ENCODE measurements at places on chromosomes 4 and X.

DNA sequence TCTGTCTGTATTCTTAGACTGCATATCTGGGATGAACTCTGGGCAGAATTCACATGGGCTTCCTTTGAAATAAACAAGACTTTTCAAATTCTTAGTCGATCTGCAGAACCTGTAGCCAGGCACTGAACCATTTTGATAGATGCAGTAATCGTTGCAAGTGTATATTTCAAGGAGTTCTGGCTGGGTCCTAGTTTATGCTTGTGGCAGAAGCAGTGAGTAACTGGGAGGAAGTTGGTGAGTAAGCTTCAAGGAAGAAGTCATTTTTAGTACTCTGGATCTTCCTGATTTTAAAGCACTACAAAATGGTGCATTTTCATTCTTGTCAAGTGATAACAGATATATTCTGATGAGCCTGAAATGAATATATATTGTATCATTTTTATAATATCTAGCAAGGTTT is 9.5 kb downstream of the HPRT1 start:
- DNase-seq = peak; percentile 54

DNA sequence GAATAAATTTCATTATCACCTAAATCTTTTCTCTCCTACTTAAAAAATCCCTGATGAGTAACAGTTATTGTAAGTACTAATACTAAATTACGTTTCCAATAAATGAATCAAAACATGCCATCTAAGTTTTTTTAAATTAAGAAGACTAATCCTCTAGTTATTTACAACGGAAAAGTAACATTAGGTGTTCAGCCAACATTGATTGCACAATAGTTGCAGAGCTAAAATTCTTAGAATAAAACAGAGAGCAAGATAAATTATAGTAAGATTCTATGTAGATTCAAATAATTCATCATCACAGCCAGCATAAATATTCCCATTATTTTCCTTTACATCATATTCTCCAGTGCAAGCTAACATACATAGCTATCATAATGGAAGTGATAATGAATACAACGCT is 139.2 kb downstream of the HDX start:
- DNase-seq = no peak

- no peak for DNase-seq
Observed at GRCh38 chr4:24144381-24144780, 254.5 kb upstream of the PPARGC1A start.

DNA sequence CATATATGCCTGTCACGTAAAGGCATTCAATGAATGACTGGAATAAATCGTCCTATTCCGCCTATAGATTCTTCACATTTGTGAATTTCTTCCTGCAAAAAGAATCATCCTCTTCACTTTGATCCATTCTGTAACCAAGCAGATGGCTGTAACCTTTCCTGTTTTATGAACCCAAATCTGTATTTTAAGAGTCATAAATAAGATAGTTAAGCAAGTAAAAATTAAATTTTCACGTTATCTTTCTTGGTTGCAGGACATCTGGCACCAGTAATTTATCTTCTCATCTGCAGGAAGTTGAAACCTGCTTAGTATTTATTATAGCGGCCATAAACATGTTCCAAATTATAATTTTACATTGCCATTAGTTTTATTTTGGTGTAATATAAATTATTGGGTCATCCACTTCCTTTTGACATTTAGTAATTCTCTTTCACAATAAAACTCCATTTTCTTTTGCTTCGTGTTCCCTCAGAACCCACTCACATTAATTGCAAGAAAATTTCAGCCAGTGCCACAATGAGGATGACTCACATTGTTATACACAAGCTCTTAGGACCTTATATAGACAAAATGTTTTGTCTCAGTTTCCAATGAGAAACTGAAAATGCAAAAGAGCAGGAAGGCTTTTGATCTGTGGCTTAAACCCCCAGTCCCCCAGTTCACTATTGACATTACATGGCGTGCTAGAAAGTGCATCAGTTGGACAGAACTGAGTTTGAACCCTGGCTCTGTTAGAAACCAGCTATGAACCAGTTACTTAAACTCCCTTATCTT is 51.1 kb downstream of the TMEM156 start:
- DNase-seq = no peak

GRCh38 chr4:181308476-181309312 is 934.5 kb upstream of the TENM3 start:
- no peak for DNase-seq

- DNase-seq = no peak
Observed at GRCh38 chrX:78123190-78123589, 16.3 kb downstream of the TAF9B start.

- DNase-seq = no peak
Observed at GRCh38 chr4:41013746-41014145, 200.6 kb downstream of the APBB2 start.

DNA sequence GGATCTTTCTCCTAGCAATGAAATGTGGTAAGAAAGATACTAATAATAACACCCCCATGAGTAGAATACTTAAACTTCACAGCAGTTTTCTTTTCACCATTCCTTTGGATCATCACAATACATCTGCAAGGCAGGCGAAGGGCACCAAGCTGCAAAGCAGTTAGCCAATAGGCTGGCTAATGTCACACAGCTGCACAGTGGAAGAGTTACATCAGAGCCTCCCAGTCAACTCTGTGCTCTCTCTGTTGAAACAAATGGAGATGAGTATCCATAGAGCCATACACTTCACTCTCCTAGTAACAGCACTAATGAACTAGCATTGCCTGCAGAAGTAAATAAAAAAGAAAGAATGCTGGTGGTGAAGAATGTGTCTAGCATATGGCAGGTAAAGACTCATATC is 139.0 kb downstream of the ATG4A start:
- no peak for DNase-seq

GRCh38 chr4:41406113-41406516 is 131.8 kb upstream of the LIMCH1 start:
- no peak for DNase-seq

DNA sequence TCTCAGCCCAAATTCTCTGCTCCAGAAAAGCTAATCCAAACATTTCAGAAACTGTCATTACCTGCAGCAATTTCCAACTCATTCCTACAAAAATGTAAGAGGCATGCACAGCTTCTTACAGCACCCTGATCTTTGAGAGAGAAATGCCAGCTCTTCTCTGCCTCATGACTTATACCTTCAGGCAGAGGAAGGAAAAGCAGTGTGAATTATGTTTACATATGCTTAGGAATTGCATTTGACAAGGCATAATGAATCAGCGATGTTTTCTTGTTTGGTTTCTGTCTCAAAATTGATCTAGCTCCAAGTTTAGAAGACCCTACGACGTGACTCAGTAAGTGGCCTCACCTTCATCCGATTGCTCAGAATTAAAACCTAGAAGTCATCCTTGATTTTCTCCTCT is 21.8 kb upstream of the AGA start:
- no peak for DNase-seq

- no peak for DNase-seq
Observed at GRCh38 chrX:18917831-18918230, 66.1 kb downstream of the PHKA2 start.

DNA sequence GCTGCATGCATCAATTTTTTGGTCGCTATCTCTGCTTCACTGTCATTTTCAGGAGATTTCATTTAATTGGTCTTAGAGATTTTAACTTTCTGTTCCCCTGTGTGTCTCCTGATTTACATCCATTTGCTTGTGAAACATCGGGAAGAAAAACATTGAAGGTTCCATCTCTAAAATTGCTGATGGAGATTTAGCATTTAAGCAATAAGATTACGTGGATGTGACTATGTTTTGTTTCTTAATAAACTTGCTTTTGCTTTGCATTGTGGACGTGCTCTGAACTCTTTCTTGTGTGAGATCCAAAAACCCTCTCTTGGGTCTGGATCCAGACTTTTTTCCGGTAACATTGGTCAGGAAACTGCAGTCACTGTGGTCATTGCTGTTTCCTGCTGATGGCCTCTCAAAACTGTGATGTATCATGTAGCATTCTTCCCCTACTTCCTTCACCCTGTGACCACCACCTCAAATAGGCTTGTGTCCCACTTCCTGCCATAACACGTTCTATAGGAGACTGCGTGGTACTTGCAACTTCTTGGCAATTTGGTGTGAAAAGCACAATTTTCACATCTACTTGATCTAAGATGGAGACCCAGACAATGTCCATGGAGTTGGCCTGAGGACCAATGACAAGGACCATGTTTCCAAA is 4.9 kb downstream of the CXCL2 start:
- no peak for DNase-seq

- no peak for DNase-seq
Observed at GRCh38 chr4:184282251-184282713, 64.6 kb upstream of the ENPP6 start.

- no peak for DNase-seq
Observed at GRCh38 chrX:107450823-107451509, 1.5 kb downstream of the FRMPD3 start.

- no peak for DNase-seq
Observed at GRCh38 chr4:115418635-115419396, 305.4 kb upstream of the NDST4 start.

- peak; percentile 4 for DNase-seq
Observed at GRCh38 chr4:3074846-3075651, 568 bp downstream of the HTT start.

GRCh38 chr4:152684007-152684406 is 4.2 kb upstream of the TMEM154 start:
- DNase-seq = no peak

- no peak for DNase-seq
Observed at GRCh38 chr4:70754470-70754869, 32.7 kb downstream of the RUFY3 start.

DNA sequence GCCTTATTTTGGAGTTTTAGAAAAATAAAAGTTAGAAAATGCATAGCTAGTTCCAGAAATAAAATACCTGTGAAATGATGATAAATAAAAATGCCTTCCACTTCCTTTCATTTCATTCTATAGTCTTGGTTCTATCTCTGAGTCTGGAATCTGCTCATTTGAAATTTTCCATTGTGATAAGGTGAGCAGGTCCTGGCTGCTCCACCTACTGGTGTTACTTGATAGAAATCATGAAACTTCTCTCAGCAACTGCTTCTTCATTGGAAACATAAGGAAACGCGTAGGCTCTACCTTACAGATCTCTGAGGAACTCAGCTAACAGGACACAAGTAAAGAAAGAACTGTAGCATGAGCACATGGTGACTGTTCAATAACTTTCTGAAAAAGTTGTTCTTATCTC is 141.8 kb downstream of the DCHS2 start:
- DNase-seq = no peak

DNA sequence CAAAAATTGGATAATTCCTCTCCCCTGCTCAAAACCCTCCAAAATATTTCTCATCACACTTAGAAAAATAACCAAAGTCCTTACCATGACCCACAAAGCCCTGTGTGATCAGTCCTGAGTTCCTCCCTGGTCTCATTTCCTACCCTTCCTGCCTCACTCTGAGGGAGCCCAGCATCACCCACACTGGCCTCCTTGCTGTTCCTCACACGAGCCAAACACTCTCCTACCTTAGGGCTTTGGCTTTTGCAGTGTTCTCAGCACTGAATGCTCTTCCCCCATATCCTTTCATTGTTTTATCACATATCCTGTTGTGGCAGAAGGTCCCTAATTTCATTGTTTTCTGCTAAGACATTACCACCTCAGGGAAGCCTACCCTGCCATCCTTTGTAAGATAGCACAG is 12.2 kb downstream of the MGAT4D start:
- no peak for DNase-seq

- DNase-seq = no peak
Observed at GRCh38 chr4:36872679-36873078, 371.9 kb upstream of the NWD2 start.

- no peak for DNase-seq
Observed at GRCh38 chr4:119135721-119136121, at the start of gene MYOZ2. Gene MYOZ2 (plus strand): TSS chr4:119135832. CDS start chr4:119136526, 694 bp downstream.

GRCh38 chrX:11724122-11725017 is 33.7 kb upstream of the MSL3 start:
- no peak for DNase-seq

DNA sequence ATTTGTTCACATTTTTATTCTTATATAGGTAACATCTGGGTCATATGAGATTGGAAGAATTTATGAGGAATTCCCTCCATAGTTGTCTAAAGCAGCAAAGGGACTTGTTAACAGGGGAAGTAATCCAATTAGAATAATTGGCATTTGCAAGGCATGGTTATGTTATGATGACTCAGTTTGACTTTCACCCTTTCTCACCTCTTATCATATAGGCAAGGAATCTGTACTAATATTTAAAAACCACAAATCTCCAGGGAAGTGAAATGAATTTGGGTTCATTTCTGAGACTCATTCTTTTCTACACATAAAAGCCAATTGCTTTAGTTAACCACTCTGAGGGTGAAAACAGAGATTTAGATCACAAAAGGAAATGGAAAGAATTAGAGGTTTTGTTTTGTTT is 281.5 kb upstream of the DKK2 start:
- DNase-seq = no peak

GRCh38 chr4:161486461-161486860 is 677.3 kb downstream of the FSTL5 start:
- DNase-seq = no peak

GRCh38 chrX:97740044-97740443 is 856.3 kb downstream of the RPA4 start:
- DNase-seq = no peak

DNA sequence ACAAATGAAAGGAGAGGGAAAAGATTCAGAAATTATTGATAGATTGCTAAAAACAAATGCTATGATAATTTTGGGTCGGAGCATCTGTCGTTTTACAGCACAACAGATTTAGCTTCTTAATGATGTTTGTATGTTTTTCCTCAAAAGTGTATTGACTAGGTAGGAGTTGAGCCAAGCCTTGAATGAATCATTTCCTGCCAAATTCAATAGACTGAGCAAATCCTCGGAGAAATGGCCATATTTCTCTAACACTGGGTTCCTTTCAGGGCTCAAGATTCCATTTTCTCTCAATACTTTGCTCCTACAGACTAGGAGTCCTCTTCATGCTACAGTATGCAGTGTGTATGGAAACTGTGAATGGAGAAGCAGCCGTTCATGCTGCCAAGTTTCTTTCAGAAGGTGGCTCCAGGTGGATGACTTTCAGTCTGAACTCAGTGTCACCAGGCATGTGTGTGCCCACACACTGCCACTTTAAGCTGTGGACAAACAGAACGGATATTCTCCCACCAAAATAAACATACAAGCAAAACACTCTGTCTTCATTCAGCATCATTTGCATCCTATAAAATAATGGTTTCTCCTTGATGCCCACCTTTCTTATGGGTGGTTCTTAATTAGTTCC is 146.0 kb downstream of the TBL1X start:
- peak; percentile 1 for DNase-seq
